ENCODE measurements at places on chromosomes 3 and 15. TPM values are rescaled to one million over a fixed set of nuclear protein-coding genes. Genes with fewer than 3 reads are reported as not detected.

Gene THAP10
- total RNA-seq: 5.1 TPM

Gene RBP2
- total RNA-seq: not detected

GRCh38 chr3:41064070-41064469 lies 135.2 kb upstream of the CTNNB1 start:
- H3K4me3 ChIP-seq: no peak overlapping the region
- no peaks in the 10 kb centered on the region for H3K27me3 ChIP-seq
- H3K27ac ChIP-seq: no peak overlapping the region
- no peaks in the 10 kb centered on the region for H3K36me3 ChIP-seq
- H3K4me1 ChIP-seq: no peaks in the 10 kb centered on the region
- DNase-seq: no peak

- H3K4me3 ChIP-seq: no peak overlapping the region
- H3K27ac ChIP-seq: no peak overlapping the region
- H3K36me3 ChIP-seq: no peaks in the 10 kb centered on the region
Observed at GRCh38 chr15:31781261-31781660, 249.1 kb upstream of the CHRNA7 start.

DNA sequence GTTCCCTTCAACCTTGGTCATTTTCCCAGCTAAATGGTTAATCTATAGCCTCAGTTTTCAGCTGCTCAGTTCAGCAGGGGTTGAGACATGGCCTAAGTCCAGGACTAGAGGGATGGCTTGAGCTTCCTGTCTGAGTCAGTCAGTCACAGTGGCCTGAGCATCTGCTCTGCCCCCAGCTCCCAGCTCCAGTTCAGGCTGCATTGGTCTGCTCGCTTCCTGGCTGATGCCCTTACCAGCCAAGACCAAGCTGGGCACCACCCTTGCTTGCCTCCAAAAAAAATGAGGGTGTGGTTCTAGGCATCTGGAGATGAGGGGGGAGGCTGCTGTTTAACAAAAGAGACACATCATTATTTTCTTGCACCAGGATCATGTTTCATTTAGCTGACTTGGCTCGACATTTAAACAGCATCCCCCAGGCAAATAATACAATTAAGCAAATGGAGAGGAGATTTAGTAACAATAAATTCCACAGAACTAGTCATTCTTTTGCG lies 70.7 kb downstream of the WNT5A start:
- H3K4me3 ChIP-seq: no peak overlapping the region
- no peaks in the 10 kb centered on the region for H3K27me3 ChIP-seq
- DNase-seq: no peak
- H3K27ac ChIP-seq: no peak overlapping the region
- no peaks in the 10 kb centered on the region for H3K36me3 ChIP-seq

- H3K4me3 ChIP-seq: no peak overlapping the region
- no peaks in the 10 kb centered on the region for H3K36me3 ChIP-seq
- no peak overlapping the region for H3K27ac ChIP-seq
- no peaks in the 10 kb centered on the region for H3K27me3 ChIP-seq
Observed at GRCh38 chr3:43765521-43765971, 74.8 kb downstream of the ABHD5 start.

- H3K27ac ChIP-seq: no peak overlapping the region
- H3K4me3 ChIP-seq: no peak overlapping the region
- H3K27me3 ChIP-seq: no peaks in the 10 kb centered on the region
- no peaks in the 10 kb centered on the region for H3K4me1 ChIP-seq
Observed at GRCh38 chr15:31197497-31198414, 96.2 kb upstream of the TRPM1 start.

GRCh38 chr15:56754772-56755370 lies 21.6 kb upstream of the ZNF280D start:
- H3K4me3 ChIP-seq: no peak overlapping the region
- no peak overlapping the region for H3K27ac ChIP-seq
- H3K4me1 ChIP-seq: peaks cover 21% of the 10 kb centered on the region
- no peak for DNase-seq
- no peaks in the 10 kb centered on the region for H3K27me3 ChIP-seq

GRCh38 chr3:171979081-171979480 lies 60.3 kb upstream of the FNDC3B start:
- H3K27me3 ChIP-seq: no peaks in the 10 kb centered on the region
- no peaks in the 10 kb centered on the region for H3K4me1 ChIP-seq
- no peak overlapping the region for H3K27ac ChIP-seq
- no peak overlapping the region for H3K4me3 ChIP-seq
